ENCODE measurements at places on chromosomes 11 and 22.

GRCh38 chr22:45647532-45648225 is 24.0 kb upstream of the ATXN10 start:
- no peak for DNase-seq

GRCh38 chr11:96474263-96474662 is 84.5 kb downstream of the JRKL start:
- DNase-seq: no peak

- no peak for DNase-seq
Measured at GRCh38 chr22:48950151-48950915, 877.3 kb downstream of the BRD1 start.

- no peak for DNase-seq
Measured at GRCh38 chr11:68343761-68344256, 31.4 kb downstream of the LRP5 start.

DNA sequence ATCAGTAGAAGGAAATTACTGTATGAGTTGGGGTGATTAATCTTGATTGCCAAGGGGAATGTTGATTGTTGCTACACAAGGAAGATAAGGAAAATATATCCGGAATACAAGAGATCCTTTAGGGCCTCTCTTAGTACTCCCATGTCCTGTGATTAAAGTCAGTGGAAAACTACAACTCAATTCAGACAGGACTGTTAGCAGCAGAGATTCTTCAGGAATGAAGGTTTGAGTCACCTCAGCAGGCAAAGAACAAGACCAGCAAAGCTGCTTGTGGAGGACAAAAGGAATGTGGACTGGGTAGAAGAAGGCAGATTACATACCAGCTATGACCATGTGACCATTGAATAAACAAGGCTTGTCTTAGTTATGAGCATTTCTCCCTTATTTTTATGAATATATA is 478.2 kb downstream of the BUD13 start:
- DNase-seq: no peak

GRCh38 chr11:43923406-43924111 is 18.9 kb upstream of the C11orf96 start:
- DNase-seq: no peak

DNA sequence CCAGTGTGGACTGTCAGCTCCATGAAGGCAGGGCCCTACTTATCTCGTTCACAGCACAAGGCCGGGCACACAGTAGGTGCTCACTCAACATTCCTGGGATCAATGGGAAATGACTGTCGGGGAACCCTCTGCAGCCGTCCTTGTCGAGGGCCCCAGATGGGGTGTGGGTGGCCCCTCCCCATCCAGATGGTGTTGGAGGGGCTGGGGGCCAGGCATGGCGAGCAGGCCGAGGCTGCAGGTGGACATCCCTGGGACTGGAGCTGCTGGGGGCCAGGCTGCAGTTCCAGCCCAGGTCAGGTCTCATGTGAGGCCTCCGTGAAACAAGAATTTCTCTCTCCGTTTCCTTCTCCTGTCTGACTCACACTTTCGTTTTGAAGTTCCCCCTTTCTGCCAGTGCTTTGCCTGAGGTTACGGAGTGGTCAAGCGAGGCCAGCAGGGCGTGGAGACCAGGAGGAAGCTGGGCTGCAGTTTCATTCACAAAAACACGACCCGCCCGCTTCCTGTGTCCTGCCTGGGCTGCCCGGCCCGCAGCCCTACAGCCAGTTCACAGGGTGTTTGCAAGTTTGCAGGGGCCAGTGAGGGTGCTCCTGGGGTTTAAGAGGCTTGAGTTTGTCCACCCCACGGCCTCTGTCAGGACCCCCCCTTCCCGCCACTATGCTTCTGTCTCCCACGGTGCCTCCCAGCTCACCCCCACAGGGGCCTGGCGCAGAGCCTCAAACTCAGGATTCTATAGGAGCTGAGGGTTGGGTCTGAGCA is 4.5 kb downstream of the MYEOV start:
- DNase-seq: no peak

GRCh38 chr11:119861160-119861559 is 132.2 kb upstream of the NECTIN1 start:
- no peak for DNase-seq

- no peak for DNase-seq
Measured at GRCh38 chr11:7858006-7858405, 61.3 kb upstream of the OR5P2 start.

- no peak for DNase-seq
Measured at GRCh38 chr11:128737704-128738103, 43.8 kb downstream of the FLI1 start.

DNA sequence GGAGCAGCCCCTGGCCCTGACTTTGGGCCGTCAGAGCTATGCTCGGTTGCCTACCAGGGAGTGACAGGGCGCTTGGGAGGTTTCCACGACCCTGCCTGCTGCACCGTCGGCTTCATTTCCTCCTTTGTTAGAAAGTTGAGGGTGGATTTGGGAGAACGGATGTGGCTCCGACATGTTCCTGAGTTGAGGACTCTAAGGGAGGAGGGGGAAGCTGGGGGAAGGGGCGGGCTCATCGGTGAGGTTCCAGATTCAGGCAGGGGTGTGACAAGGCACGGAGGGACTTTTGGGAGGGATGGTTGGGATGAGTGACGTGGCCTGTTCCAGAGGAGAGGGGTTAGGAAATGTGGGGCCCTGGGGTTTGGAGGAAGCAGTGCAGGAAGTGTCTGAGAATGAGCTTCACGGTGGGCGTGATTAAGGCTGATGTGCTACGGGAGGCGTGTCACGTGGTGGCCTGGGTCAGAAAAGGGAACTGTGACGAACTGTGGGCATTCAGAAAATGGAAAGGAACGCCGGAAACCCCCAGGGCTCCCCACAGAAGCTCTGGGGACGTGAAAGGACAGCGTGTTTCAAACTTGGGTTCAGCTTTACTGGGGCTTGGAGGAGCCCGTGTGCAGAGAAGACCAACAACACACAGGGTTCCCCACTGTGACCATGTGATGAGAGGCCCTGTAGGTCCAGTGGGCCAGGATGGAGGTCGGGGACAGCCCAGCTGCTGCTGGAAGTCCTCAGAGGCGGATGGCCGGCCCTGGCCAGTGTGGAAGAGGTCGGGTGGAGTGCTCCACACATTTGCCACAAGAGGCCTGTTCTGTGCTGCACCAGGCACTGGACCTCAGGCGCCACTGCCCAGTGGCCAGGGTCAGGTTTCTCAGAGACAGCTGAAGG is 2.8 kb downstream of the PARVB start:
- peak; percentile 25 for DNase-seq

- DNase-seq: no peak
Measured at GRCh38 chr11:120735035-120735434, 223.5 kb downstream of the GRIK4 start.
